ENCODE measurements at places on chromosomes 7 and 10. TPM values are rescaled to one million over a fixed set of nuclear protein-coding genes. Genes with fewer than 3 reads are reported as not detected.

Gene NME8
- total RNA-seq, result not detected

Gene ANKIB1
- 61.3 TPM for total RNA-seq

Gene UBE2H
- 114 TPM for total RNA-seq

GRCh38 chr10:127193125-127193524 lies 3.3 kb downstream of the INSYN2A start:
- no peak for DNase-seq

- DNase-seq, result no peak
Measured at GRCh38 chr10:49650724-49651034, 28.8 kb upstream of the C10orf53 start.

DNA sequence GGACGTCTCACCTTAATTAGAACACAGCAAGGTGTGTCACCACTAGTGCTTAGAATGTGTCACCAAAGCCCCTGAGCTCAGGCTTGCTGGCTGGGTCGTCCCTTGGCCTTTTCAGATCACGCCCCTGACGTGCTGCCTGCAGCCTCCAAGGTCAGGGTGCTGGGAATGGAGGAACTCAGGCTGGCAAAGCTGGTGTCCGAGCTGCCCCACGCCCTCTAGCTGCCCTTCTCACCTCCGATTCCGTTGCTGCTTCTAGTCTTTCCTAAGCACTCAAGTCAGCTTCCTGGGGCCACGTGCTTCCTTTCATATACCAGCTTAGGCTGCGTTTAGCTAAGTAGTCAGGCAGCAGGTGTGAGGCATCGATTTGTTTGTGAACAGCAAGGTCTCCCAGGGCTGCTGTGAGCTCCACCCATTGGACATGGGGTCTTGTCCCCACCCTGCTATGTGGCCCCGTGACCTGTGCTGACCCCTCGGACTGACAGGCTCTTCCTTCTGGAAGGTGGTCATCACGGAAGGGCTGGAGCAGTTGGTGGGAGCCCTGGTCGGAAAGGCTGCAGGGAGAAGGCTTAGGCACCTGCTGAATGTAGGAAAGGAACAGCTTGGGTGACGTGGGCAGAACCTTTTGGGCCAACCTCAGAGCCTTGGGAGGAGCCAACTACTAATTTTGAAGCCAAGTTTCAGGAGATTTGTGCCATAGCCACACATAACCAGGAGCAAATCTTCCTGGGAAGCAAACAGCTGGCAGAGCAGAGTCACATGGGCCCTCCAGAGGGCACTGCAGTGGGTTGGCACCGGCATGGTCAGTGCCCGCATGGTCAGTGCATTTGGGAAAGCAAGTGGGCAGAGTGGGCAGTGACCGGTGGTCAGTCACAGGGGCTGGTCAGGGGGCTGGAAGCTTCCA lies 28.8 kb downstream of the VIPR2 start:
- no peak for DNase-seq

GRCh38 chr10:12823328-12823727 lies 178.2 kb downstream of the CCDC3 start:
- no peak for DNase-seq

- no peak for DNase-seq
Measured at GRCh38 chr7:156703773-156704482, 63.4 kb downstream of the RNF32 start.

DNA sequence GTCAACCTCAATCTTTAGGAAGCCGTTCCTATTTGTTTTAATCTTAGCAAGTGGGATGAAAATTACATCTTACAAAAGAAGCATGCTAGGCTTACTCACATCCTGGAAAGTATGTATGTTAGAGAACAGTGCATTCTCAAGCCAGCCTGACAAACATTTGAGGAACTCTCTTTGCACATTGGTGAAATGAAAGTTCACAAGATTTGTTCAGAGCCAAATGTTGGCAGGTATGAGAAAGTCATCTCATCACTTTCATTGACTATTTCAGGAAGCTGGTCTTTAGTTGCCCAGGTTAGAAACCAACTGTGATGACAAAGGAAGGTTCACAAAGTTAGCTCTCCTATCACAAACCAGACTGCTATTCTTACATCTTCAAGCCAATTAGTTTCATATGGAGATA lies 57.1 kb downstream of the ABCB1 start:
- DNase-seq, result no peak

- no peak for DNase-seq
Measured at GRCh38 chr10:114408968-114409444, 4.7 kb upstream of the AFAP1L2 start.

- DNase-seq, result no peak
Measured at GRCh38 chr7:6367701-6368211, 80.0 kb downstream of the DAGLB start.

DNA sequence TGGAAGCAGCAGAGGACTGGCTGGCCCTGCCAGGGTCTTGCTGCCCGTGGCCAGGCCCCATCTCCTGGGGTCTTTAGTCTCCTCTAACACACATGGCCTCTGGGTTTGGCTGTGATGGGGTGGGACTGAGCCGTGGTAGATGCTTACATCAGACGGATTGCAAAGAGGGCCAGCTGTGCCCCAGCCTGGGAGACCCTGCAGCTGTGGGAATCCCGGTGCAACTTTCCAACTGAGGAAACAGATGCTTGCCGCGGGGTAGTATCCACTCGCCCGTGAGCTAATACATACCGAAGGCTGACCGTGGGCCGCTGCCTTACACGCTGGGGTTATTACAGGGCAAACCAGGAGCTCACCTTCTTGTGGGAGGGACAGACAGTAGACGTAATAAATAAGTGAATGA lies 24.1 kb upstream of the SH2B2 start:
- DNase-seq, result no peak

- DNase-seq, result no peak
Measured at GRCh38 chr10:48838834-48839233, 100.8 kb downstream of the LRRC18 start.

DNA sequence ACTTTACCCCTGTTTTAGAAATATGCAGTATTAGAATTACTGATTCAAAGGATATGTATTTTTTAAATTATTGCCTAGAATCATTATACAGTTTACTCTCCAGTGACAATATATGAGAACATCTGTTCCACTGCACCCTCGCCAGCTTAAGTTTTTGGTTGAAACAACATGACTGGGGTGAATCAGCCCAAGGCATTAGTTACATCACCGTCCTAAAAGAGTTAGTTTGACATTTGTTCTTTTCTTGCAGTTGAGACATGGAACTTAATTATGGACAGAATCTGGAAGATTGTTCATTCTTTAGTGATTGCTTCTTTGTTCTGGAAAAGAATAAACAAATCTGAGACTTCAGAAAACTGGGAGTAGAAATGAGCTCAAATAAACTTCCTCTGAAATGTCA lies 167.3 kb upstream of the DKK1 start:
- no peak for DNase-seq

- DNase-seq, result peak; percentile 21
Measured at GRCh38 chr10:89351780-89352597, 24.2 kb downstream of the IFIT3 start.

DNA sequence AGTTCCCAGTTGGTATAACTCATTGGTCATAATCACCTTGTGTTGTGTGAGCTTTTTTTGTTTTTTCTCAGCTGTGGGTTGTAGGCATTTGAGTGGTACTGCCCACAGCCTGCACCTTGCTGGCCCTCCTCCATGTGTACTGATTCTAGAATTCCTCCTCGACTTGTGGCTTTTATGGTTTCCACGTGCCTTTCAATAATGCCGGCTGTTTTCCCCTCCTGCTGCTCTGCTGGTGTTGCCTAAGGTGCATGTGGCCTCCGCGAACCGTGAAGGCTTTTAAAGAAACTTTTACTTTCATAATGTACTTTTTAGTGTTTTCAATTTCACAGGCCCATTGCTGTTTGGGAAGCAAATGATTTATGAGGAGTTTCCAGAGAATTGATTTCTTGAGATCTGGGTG lies 518.0 kb downstream of the REEP3 start:
- DNase-seq, result no peak

DNA sequence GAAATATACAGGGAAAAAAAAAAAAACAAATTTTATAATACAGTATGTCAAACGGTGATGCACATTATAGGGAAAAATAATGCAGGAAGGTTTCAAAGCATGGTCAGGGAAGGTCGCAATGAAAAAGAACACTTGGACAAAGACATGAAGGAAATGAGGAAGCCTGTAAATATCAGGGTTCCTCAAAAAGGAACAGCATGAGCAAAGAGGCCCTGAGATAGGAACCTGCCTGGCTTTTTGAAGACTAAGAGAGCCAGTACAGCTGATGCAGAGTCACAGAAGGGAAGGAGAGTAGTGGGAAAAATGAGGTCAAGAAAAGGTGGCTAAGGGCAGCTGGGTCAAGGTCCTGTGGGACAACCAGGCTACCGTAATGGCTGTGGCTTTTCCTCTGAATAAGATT lies 1.9 kb downstream of the VPS41 start:
- no peak for DNase-seq

DNA sequence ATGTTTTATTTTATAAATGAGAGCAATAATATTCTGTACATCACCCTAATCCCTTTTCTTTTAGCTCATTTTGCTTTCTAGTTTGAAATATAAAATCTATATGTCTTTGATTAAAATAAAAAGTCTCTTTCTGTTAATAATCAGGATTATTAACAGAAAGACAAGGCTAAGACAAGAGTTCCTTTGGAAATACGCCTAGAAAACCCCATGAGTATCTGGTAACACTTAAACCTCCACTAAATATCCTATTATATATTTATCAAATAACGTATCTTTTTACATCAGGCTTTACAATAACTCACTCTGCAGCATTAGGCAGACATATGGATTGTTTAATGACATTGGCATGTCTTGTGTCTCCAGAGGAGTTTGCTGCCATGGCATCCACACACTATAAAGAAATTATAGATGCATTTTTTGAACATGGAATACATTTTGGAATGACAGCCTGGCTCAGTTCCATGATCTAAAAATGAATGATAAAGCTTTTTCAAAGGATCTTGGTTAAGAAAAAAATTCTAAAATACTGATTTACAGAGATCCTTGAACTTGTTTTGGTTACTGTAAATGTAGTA lies 98.7 kb downstream of the TMEM26 start:
- DNase-seq, result no peak

- DNase-seq, result no peak
Measured at GRCh38 chr7:80665526-80665925, 27.1 kb downstream of the CD36 start.

GRCh38 chr7:27697861-27698430 lies 35.3 kb upstream of the HIBADH start:
- DNase-seq, result no peak

GRCh38 chr7:47438411-47439029 lies 143.4 kb downstream of the TNS3 start:
- no peak for DNase-seq

GRCh38 chr7:93226310-93226709 lies at the start of gene HEPACAM2:
HEPACAM2 (minus strand) TSS chr7:93226469.
- DNase-seq, result no peak

Measured in breast epithelium (tissue), 4 donors.